ENCODE measurements at places on chromosomes 2 and 18. TPM values are rescaled to one million over a fixed set of nuclear protein-coding genes. Genes with fewer than 3 reads are reported as not detected.

Gene ADD2
- 0.38 TPM for polyA plus RNA-seq

Gene TRABD2A
- polyA plus RNA-seq: 0.33 TPM

Gene RBM44
- 0.23 TPM for polyA plus RNA-seq

Gene ALPP
- not detected for polyA plus RNA-seq

Gene TRIM43
- polyA plus RNA-seq: not detected

Gene ELOA2
- not detected for polyA plus RNA-seq

Gene WDR33
- 8.9 TPM for polyA plus RNA-seq

Gene RAB6C
- 0.12 TPM for polyA plus RNA-seq

Gene TEX44
- not detected for polyA plus RNA-seq

Gene PLEKHH2
- polyA plus RNA-seq: 3.2 TPM

Gene GPBAR1
- polyA plus RNA-seq: 2.3 TPM
